Stimulated activated CD4-positive, alpha-beta T cell treated with anti-CD3 and anti-CD28 coated beads, Interleukin-2, amount 100 ng/mL, for 24 hours (primary cell): ENCODE measurements at places on chromosomes 6 and 20.

GRCh38 chr6:35620706-35621105 lies 68.0 kb downstream of the FKBP5 start:
- no peak for DNase-seq

DNA sequence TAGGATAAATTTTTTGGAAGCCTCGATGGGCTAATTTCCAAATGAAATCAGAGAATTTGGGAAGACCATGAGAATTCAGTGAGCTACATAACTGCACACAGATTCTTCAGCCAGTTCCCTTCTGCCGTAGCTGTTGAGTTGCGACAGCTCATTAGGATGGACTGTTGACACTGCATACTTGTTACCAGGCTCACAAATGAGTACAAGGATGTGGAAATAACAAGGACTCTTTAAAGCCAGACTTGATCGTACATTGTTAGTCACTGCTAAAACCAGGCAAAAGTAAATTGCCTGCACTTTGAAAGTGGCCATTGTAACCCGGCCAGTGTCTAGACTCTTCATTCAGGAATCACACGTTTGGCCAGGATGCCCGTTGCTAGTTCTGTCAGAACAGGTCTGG lies 37.0 kb downstream of the NDUFAF5 start:
- DNase-seq: no peak

- DNase-seq: no peak
Observed at GRCh38 chr20:17643531-17644188, 38.4 kb downstream of the RRBP1 start.

DNA sequence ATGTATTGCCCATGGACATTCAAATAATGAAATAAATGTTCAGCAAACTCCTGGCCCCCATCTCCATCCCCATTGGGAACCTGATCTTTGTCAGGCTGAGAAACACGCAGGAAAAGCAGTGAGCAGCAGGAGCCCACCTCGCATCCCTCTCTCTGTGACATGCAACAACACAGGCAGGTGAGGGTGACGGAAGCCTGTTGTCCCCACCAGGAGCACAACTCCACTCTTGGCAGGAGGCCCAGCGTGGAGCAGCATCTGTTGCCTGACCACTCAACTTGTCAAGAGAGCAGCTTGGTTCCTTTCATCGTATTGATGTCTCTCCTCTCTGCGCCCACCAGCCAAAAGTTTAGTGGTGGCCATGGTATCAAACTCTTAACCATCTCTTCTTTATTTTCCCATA lies 586.9 kb upstream of the ARID1B start:
- no peak for DNase-seq

DNA sequence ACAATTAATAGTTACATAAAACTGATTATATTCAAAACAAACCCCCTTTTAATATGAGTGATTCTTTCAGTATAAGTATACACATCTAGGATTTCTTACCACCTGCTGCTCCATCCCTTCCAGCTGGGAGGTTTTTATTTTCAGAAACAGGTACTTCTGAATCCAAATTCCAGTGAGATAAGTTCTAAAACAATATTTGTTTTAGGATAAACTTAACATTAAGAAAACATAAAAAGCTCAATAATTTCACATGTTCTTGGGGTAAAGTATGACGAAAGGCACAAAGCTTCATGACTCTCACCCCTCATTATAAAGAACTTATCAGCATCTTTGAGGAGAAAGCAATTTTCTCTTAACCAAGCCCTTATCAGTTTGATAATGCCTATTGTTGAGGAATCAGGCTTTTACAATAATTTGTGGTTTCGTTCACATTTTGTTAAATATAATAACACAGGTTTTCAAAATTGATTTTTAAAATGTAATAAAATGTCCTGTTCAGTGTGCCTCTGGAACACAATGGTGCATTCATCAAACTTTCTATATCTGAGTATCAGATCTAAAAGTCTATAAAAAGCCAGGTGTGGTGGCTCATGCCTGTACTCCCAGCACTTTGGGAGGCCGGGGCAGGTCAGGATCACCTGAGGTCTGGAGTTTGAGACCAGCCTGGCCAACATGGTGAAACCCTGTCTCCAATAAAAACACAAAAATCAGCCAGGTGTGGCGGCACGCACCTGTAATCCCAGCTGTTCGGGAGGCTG lies 4.3 kb downstream of the FAM217A start:
- DNase-seq: no peak

DNA sequence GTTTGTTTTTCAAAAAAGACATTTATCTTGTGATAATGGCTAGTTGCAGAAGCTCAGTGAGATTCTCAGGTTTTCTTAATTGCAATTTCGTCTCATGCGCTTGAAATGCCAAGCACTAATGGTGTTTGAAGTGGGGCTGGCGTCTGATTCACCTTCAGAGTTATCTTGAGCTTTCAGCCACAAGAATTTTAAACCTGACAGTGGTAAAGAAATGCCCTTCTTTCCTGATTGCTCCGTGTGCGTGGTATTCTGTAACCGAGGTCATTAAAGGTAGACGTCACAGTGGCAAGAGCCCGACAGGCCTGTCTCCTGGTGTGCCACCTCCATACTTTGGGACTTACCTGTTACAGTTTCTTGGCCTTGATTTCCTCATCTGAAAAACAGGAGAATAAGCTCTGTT lies 126.5 kb upstream of the QKI start:
- DNase-seq: no peak

DNA sequence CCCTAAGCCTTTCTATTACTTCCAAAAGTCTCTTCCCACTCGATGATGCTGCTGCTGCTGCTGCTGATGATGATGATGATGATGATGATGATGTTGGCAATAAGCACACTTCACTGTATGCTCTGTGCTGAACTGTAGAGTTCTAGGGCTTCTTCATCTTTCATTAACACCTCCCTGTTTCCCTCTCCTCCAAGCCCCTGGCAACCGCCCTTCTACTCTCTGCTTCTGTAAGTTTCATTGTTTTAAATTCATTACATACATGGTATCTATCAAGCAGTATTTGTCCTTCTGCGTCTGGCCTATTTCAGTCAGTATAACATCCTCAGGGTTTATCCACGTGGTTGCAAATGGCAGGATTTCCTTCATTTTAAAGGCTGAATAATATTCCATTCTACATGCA lies 100.2 kb downstream of the THBS2 start:
- no peak for DNase-seq
